ENCODE measurements at places on chromosomes 3 and 15.

DNA sequence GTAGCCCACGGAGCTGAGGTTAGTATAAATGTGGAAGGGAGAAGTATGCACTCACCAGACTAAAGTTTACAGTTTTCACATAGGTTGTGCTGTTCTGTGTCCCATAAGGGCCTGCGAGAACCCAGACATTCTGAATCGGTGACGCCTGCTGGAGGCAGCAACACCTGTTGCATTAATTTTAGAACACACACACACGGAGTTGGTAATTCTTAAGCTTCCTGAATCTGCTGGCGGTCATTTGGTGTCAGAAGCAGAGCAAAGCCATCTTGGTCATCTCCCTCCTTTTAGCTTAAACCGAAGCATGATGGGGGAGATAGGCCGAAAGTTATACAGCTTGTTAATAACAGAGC lies 41.1 kb upstream of the AP3B2 start:
- no peak for DNase-seq

GRCh38 chr3:69250014-69250413 lies 127.6 kb upstream of the LMOD3 start:
- DNase-seq = no peak

DNA sequence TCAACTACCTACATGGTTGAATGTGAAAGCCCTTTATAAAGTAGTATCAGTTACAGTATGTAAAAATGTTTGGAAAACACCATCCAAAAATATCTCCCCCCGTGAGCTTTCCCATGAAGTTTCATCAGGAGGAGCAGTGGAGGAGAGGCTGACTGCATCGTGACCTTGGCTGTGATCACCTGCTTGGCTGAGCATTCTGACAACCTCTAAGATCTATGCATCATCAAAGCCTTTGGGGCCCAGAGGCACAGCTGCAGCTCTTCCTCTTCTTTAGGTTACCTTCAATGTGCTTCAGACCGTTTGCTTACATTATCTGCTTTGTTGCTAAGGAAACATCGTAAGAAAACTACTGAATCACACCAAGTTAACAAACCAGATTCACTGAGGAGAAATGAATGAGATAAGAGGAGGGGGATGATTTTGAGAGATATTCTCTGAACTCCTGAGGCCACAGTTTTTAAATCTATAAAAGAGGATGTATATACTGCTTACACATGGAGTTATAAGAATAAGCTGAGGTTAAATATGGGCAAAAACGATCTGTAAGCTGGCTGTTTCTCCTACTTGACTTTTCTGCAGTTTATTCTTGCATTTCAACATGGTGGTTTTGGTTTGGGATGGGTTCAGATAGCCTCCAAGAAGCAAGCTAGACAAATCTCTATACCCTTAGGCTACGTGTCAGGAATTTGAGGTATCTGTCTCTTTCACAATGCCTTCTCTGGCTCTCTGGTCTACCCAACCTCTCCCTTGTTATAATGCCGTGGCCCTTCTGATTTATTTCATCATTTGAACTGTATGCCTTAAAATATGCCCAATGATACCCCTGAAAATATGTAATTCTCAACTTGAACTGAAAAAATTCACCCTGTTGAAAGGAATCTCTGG lies 4.0 kb downstream of the GCSAM start:
- no peak for DNase-seq

DNA sequence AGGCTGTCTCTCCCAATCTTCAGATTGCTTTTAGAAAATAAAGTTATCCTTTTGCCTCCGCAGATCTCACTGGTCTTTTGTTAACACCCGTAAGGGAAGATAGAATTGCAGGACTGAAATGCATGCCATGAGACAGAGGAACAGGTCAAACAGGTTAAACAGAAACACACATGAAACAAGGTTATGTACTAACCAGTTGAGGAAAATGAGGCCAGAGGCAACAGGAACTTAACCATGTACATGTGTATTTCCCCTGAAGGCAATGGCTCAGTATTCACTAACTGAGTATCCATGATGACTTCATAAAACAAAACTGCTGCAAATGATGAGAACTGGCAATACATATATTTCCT lies 169.1 kb upstream of the NSMCE3 start:
- DNase-seq = no peak
